Stimulated activated CD4-positive, alpha-beta T cell treated with anti-CD3 and anti-CD28 coated beads, Interleukin-12 subunit alpha, Interleukin-12 subunit beta, amount 100 ng/mL, for 24 hours (primary cell): ENCODE measurements at places on chromosomes 7 and 10.

GRCh38 chr7:155204744-155205367 is 92.8 kb upstream of the INSIG1 start:
- no peak for DNase-seq

DNA sequence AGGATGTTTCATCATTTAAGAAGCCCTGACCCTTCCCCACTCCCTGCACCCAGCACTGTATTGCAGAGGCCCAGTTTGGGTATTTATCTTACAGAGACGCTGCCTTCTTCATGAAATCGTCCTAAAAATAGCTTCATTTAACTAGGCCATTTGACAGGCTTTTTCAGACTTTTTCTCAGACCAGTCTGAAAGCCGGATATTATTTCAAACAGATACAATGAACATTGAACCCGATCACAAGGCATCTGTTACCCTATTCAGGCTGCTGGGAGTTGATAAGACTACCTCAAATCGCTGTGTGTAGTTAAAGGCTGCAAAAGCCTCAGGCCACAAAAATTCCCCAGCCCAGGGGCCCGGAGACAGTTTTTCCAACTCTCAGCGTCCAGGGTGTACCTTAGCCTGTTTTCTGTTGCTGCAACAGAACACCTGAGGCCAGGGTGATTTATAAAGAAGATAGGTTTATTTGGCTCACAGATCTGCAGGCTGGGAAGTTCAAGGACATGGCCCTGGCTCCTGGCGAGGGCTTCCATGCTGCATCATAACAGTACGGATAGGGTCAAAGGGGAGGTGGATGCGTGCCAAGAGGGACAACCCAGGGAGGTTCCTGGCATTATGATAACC is 130.7 kb upstream of the SH2B2 start:
- DNase-seq: no peak

GRCh38 chr7:138257459-138258196 is 181.4 kb downstream of the AKR1D1 start:
- DNase-seq: no peak

DNA sequence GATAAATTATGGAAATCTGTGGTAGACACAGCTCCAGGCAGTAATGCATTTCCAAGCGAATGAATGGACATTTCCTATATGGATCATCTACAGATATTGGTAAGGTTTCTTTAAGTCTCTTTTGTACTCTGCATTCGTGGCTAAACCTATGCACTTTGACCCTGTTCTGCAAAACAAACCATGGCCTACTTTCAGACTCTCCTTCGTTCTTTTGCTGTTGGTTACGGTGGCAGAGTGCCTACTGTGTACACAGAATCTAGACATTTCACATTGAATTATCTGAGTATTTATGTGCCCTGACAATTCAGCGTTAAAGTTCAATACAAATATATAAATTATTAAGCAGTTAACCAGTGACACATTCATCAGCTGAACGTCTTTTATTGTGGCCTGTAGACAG is 93.3 kb downstream of the MGMT start:
- DNase-seq: no peak

DNA sequence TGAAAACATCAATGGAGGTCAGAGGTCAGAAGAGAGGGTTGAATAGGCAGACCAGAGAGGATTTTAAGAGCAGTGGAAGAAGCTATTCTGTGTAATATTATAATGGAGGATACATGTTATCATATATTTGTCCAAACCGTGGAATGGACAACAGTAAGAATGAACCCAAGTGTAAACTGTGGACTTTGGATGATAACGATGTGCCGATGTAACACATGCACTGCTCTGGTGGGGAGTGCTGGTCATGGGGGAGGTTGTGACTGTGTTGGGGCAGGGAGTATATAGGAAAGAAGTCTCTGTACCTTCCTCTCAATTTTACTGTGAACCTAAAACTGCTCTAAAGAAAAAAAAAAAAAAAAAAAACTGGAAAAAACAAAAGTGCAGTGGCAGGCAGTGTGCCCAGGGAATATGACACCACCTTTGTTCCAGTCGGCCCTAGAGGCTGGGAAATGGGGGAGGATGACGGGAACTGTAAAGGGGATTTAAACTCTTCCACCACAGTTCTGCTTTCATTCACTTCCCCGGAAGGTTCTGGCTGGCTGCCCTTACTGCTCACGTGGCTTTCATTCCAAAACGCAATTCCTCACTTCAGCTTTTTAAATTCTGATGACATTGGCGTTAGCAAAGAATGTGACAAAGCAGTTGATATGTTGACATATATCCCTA is 113.7 kb upstream of the ANKRD1 start:
- no peak for DNase-seq

DNA sequence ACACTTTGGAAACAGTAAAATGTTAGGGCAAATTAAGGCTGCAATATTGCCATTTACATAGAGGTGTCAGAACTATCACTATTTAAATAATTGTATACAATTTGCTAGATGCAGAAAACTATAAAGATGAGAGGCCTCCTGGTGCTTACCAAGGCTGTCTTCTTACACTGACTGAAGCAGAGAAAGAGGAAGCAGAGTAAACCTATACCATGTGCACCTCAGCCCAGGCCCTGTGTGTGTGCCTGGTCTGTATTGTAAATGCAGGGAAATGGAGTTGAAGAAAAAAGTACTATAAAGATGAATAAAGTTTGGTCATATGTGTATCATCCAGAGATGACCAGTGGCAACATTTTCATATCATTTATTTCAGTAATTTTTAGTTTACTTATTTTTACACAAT is 29.2 kb downstream of the ELMO1 start:
- DNase-seq: no peak

GRCh38 chr10:126598009-126598408 is 72.5 kb downstream of the C10orf90 start:
- no peak for DNase-seq

- no peak for DNase-seq
Measured at GRCh38 chr10:51960494-51960895, 261.1 kb upstream of the CSTF2T start.

- DNase-seq: no peak
Measured at GRCh38 chr7:140165422-140165821, 11.4 kb downstream of the KDM7A start.

- DNase-seq: no peak
Measured at GRCh38 chr7:69599955-69600709, 1.9 kb downstream of the AUTS2 start.

GRCh38 chr7:39509436-39509835 is 56.8 kb upstream of the YAE1 start:
- DNase-seq: no peak

- no peak for DNase-seq
Measured at GRCh38 chr7:5463031-5463430, 39.4 kb upstream of the TNRC18 start.

DNA sequence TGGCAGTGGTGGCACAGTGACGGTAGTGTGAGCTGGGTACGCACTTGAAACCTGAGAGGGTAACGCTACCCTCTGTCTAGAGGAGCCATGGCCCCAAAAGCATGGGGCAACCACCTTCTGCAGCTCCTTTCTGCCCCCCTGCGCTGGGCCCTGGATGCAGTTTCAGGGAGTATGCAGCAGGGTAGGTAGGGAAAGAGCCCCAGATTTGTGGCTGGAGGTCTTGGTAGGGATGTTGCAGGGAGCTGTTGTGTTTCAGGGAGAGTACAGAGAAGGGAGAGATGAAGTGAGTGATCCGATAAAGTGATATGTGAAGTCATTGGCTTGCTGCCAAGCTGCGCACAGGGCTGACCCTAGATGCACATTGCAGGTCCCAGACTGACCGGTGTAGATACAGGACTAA is 2.7 kb upstream of the PGAM2 start:
- no peak for DNase-seq

DNA sequence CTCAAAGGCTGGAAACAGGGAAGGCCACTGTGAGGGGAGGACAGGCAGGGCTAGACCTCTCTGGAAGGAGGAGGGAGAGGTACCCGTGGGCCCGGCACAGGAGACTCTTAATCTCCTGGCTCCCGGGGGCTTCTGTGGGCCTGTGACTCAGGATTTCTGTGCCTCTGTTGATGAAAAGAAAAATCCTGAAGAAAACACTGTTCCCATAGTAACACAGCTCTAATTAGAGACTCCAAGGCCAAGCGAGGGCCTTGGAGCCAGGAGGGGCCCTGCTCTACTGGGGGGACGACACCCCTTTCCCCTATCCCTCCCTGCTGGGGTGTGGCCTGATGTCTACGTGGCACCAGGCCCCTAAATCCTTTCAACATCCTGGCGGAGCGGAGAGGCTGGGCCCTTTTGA is 174.1 kb upstream of the TNRC18 start:
- DNase-seq: no peak

DNA sequence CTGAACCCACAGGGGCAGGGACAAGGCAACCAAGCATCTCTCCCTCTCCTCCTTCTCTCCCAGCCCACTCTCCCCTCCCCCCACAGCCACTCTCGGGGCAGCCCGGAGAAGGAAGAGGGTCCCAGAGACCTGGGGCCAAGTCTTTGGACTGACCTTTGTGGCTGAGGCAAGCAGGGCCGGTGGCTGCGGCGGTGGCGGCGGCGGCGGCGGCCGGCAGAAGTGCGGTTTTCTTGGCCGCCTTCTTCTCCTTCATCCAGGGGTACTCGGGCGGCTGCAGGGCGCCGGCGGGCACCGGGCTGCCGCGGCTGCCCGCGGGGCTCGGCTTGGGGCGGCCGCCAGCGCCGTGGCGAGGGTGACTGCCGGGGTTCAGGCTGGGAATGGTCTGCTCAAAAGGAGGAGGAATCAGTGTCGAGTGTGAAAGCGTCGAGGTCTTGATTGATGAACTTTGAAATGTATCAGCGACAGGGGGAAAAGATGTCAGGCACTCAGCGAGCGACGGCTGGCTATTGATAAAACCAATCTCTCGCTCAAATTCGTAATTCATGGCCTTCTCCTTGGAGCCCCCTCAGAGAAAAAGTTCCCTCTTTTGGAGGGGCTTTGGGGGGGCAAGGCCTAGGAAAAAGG is 414 bp downstream of the HOXA2 start:
- DNase-seq: no peak

GRCh38 chr7:77933394-77933793 is 134.8 kb downstream of the PHTF2 start:
- DNase-seq: no peak

- peak; percentile 21 for DNase-seq
Measured at GRCh38 chr10:14659626-14660196, 115.0 kb downstream of the FAM107B start.

DNA sequence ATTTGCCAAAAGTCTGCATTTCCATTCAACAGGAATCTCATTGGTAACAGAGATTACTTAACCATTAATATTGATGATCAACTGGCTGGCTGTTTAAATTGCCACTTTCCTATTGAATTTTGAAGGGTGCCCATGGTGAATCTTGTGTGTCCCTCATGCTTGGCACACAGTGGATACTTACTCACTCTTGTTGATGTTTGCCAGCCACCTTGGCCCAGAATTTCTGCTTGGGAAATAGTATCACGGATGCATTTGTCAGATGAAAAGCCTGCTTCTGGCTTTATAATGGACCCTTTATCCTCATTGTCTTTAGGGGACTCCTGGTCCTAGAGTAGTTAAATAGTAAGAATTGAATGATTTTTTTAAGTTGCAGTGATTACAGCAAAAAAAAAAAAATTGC is 52.0 kb downstream of the MMRN2 start:
- no peak for DNase-seq

DNA sequence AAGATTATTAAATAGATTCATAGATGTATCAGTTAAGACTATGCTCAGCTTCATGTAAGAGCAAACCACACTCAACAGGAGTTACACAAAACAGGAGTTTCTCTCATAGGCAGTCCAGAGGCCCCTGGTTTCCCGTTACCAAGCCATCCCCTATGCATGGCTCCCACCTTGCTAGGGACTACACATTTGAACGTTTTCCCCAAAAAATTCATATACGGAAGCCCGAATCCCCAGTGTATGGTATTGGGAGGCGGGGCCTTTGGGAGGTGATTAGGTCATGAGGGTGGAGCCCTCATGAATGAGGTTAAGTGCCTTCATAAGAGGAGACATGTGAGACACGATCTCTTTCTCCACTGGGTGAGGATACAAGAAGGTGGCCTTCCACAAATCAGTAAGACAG is 29.1 kb downstream of the RSU1 start:
- DNase-seq: no peak

GRCh38 chr10:45592926-45593325 is 79.6 kb downstream of the ZFAND4 start:
- no peak for DNase-seq

- DNase-seq: no peak
Measured at GRCh38 chr7:146172112-146172511, 55.5 kb downstream of the CNTNAP2 start.

GRCh38 chr10:8910314-8910713 is 855.8 kb downstream of the GATA3 start:
- no peak for DNase-seq

- no peak for DNase-seq
Measured at GRCh38 chr7:95376632-95377400, 19.4 kb downstream of the PON3 start.

GRCh38 chr10:132574783-132575319 is 37.3 kb downstream of the INPP5A start:
- no peak for DNase-seq

GRCh38 chr7:127251465-127252376 is 1.0 kb downstream of the GRM8 start:
- DNase-seq: peak; percentile 14

DNA sequence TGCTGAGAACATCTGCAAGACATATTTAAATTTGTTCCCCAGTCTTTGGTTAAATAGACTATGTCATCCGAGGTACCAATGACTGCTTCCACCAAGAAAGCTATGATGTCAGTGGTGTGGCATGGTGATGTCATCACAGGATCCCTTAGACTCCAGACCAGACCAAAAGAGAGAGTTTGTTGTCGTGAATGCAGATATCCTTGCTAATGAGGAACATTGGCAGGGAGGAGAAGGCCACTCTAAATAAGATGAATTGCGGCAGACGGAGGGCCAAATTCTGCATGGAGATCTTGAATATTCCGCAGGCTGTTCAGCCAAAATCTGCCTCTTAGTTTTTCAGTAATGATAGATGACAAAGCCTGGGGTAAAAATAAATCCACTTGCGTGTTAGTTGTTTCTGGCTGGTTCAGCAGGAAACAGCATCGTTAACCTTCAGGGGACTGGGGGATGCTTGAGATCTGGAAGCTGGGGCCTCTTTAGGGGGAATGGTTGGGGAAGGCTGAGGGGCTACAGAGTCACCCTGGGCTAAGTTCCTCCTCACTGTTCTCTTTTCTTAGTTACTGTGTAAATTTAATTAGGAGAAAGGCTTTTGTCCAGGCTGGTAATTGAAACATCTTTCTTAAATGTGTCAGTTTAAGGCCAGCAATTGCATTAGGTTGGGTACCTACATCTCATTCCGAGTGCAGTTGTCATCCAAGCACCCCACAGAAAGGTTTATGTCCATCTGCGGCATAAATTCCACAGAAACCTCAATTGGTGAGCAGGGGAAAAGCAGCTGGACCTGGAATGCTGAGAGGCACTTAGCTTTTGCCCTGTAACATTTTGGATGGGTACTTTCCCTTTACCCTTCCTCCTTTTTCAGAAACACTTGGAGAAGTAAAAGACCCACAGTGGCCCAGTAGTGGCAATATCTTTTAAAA is 11.6 kb upstream of the CAMK1D start:
- DNase-seq: no peak

DNA sequence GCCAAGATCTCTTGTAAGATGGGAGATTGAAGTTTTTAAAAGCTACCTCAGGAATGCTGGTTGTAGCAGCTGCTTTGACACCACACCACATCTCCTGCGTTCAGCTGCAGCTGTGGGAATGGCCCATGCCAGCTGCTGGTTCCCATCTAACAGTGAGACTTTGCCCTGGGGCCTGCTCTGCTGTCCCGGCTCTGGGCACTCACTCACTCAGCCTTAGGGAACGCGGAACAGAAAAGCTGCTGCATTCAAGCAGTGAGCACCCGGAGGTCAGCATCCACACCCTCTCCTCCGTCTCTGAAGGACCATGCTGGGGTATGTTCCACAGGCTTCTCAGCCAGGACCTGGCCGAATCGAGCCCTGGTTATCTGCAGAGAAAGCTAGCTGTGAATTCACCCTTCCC is 197.1 kb upstream of the CXCL12 start:
- no peak for DNase-seq

- no peak for DNase-seq
Measured at GRCh38 chr10:14459665-14460064, 128.9 kb upstream of the FRMD4A start.
